ENCODE measurements at places on chromosomes 6 and 20. TPM values are rescaled to one million over a fixed set of nuclear protein-coding genes. Genes with fewer than 3 reads are reported as not detected.

- DNase-seq = no peak
Measured at GRCh38 chr6:1313384-1313766, 1.5 kb downstream of the FOXQ1 start.

DNA sequence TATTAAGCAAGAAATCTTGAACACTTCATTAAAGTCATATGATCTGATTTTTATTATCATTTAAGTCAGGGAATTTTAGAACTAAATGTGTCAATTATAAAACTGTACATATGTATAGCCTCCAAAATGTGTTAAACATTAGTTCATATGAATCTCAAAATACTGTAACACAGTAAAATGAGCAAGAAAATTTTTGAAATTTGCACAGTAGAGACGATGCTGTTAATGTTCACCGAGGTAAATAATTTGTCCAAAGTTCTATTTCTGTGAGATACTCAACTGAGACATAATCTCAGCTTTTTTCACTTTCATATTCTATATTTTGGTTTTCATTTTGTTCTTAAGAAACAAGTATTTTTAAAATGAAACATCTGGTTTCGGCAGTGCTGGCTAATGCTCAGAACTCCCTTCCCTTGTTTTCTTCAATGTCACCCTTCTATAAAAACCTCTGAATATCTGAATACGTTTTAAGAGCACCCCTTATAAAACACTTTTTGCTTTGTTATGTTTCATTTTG lies 353.1 kb downstream of the LAMA2 start:
- no peak for DNase-seq

- no peak for DNase-seq
Measured at GRCh38 chr6:44116641-44117382, 10.4 kb downstream of the MRPL14 start.

DNA sequence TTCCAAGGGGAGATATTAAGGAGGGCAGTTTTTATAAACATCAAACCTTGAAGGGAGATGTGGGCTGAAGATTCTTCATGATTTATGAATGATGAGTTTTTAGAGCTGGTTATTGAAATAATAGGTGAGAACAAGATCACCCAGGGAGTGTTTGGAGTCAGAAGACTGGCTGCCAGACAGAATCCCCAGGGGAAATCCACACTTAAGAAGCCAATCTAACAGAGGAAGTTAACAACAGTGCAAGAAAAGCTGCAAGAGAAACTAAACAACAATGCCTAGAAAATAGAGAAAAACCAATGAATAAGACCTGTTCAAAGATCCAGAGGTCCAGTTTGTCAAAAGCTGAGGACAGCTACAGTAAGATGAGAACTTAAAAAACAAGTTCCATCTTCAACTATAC lies 167.9 kb upstream of the MAN1A1 start:
- no peak for DNase-seq

DNA sequence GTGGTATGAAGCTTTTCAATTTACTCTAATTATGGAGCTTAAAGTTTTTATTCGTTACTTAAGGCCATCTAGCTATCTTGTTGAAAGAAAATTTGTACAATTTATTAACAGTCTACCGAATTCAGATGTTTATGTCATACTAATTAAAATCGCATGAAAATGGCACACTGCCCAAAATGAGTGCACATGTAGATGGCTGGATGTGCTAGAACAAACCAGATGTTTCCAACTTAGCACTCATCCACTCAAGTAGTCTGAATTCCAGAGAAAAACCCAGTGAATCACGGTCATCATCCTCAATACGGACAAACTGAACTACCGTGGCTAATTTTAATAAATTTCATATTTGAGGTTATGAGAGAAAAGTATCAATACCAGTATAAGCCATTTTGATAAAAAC lies 70.4 kb downstream of the COL12A1 start:
- no peak for DNase-seq

- DNase-seq = peak; percentile 64
Measured at GRCh38 chr6:11653028-11653583, 115.6 kb downstream of the TMEM170B start.

- no peak for DNase-seq
Measured at GRCh38 chr6:27452496-27452897, 20.4 kb downstream of the ZNF184 start.

GRCh38 chr20:21100578-21101452 lies 5.3 kb downstream of the LINC00237 start:
- peak; percentile 54 for DNase-seq

- peak; percentile 62 for DNase-seq
Measured at GRCh38 chr20:49186535-49187329, 1.4 kb downstream of the STAU1 start.

DNA sequence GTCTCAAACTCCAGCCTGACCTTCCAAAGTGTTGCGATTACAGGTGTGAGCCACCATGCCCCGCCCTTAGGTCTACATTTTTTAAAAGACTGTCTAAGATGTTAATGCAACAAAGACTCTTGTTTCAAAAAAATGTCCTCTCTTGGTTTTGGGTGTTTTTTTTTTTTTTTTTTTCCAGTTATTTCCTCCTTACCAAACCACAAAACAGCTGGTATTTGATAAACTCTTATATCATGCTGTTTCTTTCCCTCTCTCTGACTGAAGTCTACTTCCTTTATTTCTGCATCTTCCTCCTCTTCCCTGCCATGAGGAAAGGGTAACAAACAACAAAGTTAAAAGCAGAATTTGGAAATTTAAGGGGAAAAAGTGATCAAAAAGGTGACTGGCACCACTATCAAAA lies 21.2 kb downstream of the STK38 start:
- no peak for DNase-seq

DNA sequence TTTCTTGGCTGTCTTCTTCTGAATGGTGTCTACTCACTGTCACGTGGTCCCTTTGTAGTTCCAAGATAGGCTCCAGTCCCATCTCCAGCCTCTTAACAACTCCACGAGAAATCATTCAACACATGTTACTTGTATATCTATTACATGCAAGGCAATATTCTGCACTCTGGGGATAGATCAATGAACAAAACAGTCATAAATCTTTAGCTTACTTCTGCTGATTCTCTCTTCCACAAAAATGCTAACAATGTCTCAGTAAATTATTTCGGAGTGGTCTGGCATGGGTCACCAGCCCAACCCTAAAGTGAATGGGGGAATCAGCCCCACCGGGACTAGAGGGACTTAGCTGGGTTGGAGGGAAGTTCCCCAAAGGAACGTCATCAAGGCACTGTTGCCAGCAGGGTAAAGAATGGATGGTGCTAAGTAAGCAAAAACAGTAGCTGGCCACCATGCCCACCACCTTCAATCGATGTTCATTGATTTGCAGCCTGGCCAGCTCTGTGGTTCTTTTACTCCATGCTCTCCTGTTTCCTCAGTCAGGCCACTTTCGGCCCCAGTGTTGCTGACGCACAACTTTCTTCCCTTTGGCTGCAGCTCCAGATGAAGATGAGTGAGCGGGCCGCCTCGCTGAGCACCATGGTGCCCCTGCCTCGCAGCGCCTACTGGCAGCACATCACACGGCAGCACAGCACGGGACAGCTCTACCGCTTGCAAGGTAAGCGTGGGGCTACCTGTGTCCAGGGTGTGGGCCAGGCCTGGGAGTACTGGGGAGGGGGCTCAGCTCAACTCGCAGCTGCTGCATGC lies 167.7 kb downstream of the DOK5 start:
- DNase-seq = no peak

GRCh38 chr6:137222381-137222780 lies 3.2 kb upstream of the IFNGR1 start:
- no peak for DNase-seq

GRCh38 chr6:120938876-120939472 lies 395.3 kb downstream of the TBC1D32 start:
- no peak for DNase-seq

DNA sequence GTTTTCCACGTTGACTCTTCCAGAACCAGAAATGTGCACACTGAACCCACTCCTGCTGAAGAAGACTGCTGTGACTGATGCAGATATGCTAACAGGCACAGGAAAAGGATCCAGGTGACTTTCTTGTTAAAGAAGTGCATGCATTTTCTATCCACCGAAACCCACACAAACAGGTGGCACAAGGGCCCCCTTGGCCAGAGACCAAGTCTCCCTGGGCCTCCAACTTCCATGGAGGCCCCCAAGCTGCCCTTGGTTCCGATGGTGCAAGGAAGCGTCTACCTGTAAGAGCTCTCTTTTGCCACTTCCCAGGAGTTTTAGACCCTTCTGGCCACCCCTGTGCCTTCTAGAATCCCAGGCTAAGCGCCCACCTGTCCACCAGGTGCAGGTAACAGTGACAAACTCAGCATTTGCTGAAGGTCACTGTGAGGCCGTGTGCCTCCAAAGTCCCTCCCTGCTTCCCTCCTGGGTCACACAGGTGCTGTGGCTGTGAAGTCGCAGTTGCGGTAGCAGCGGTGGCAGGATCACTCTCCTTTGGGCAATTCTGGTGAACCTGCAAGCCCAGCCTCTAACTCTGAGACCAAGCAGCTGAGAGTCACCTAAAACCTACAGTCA lies 134.8 kb downstream of the PXDC1 start:
- no peak for DNase-seq

- no peak for DNase-seq
Measured at GRCh38 chr20:48631114-48632016, 196.4 kb downstream of the PREX1 start.

DNA sequence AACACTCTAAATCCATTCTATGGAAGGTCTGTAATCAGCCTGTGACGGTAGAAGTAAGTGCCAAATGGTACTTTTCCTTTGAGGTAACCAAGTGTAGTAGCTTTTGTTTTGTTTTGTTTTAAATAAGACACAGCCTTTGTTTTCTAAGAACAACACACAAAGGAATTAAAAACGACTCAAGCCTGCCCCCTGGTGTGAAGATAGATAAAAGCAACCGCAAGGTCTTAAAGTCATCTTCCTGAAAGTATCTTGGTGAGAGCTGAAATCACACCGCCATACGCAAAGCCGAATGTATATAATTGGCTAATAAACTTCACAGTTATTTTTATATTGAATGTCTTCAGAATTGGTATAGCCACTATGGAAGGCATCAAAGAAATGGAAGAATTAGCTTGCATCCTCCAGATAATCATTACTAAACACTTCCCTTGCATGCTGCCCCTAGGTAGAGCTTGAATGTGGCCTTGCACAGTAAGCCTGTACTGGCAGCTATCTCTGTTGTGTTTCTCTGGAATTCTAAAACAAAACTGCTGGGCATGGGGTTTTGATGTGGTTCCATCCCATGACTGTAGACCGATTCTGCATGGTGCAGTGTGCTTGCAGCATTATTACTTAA lies 95.6 kb downstream of the LAMP5 start:
- peak; percentile 6 for DNase-seq

Gene OR2H1
- total RNA-seq = not detected

Gene SIRPD
- total RNA-seq = not detected
